ENCODE measurements at places on chromosomes 1 and 21.
A peak's percentile ranks its signal among the peaks of the same experiment; 100 is the strongest.

GRCh38 chr21:33478935-33479678 lies 667 bp downstream of the TMEM50B start:
- peak; percentile 48 for DNase-seq

DNA sequence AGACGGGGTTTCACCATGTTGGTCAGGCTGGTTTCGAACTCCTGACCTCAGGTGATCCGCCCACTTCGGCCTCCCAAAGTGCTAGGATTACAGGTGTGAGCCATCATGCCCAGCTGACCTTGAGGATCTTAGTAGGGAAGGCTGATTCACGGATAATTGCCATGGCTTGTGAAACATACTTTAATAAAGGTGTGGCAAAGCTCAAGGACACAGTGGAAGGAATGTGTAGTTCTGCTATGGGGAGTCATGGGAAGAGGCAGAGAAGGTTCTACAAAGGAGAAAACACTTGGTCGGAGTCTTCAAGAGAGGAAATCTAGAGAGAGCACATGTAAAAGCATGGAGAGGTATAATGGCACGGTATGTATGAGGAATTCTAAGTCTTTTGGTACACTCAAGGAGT lies 12.7 kb upstream of the PTCH2 start:
- DNase-seq = no peak

DNA sequence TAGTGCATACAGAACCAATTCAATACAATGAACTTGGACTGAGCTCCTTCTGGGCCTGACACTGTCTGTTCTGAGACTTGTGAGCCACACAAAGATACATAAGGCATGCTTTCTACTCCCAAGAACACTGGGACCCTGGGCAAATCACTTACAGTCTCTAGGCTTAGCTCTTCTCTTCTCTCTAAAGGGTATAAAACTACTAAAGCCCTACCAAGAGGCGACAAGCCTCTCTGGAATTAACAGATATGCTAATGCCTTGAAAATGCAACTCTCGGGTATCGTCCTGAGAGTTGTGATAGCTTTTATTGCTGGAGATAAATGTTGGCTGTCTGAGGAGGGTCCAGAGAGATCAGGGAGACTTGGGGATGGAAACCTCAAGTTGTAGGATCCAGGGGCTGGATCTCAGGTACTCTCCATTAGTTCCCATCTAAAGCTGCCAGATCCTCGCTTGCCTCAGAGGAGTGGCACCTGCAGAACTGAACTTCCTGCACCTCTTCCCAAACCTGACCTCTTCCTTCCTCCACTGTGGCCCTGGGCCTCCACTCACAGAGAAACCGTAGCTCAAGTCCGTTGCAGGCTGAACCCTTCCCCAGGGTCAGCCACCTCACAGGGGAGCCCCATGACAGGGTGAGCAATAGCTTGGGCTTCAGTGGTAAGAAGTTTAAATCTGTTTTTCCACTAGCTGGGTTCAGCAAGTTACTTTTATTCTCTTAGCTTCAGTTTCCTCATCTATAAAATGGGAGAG lies 11.5 kb upstream of the CFAP45 start:
- DNase-seq = no peak

GRCh38 chr1:209370241-209370995 lies 213.1 kb upstream of the CAMK1G start:
- DNase-seq = no peak

- DNase-seq = peak; percentile 29
These were observed 897 bp downstream of the EPHX4 start for GRCh38 chr1:92030656-92031107.

- DNase-seq = peak; percentile 22
These were observed 22.3 kb upstream of the SNRPE start for GRCh38 chr1:203839081-203839480.

DNA sequence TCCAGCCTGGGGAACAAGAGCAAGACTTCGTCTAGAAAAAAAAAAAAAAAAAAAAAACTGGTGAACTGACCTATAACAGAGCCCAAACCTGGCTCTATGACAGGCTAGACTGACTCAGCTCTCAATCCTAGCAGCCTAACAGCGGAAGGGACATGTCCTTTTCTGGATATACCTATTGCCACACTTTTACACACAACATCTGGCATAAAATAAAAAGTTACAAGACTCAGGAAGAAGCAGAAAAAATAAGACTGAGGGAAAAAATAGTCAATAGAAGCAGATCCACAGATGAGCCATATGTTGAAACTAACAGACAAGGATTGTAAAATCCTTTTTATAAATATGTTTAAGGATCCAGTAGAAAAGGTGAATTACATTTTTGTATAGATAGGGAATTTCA lies 57.5 kb upstream of the IPO9 start:
- no peak for DNase-seq

- no peak for DNase-seq
These were observed 288.9 kb downstream of the TM2D1 start for GRCh38 chr1:61436016-61436415.

DNA sequence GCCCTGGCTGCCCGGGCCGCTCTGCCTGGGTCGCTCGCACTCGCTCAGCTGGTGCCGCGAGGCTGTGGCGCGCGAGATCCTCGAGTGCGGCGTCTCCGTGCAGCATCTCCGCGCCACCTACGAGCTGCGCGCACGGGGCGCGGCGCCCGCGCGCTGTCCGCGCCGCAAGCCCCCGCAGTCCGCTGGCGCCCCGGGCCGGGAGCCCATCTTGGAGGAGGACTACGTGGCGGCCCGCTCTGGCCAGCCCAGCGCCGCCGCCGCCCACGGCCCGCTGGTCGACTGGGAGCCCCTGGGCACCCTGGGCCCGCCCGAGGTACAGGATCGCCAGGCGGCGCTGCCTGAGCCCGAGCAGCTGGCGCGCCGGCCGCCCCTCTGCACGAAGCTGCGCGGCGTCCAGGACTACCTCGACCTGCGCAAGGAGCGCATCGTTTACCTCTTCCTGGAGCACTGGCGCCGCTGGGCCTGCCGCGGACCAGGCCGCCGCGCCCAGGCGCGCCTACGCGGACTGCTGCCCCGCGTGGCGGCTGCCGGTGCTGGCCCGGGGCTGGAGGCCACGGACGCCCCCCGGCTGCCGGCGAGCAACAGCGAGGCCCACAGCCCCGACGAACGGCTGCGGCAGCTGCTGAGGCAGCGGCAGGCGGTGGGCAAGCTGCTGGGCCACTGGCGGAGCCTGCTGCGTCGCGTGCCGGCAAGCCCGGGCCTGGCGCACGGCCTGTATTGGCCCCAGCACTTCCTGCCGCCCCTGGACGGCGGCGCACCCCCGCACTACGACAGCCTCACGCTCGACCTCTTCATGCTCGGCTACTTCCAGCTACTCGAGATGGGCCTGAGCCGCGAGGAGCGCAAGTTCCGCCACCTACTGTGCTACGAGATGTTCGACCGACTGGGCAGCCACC lies 10.9 kb downstream of the TNFRSF25 start:
- no peak for DNase-seq

DNA sequence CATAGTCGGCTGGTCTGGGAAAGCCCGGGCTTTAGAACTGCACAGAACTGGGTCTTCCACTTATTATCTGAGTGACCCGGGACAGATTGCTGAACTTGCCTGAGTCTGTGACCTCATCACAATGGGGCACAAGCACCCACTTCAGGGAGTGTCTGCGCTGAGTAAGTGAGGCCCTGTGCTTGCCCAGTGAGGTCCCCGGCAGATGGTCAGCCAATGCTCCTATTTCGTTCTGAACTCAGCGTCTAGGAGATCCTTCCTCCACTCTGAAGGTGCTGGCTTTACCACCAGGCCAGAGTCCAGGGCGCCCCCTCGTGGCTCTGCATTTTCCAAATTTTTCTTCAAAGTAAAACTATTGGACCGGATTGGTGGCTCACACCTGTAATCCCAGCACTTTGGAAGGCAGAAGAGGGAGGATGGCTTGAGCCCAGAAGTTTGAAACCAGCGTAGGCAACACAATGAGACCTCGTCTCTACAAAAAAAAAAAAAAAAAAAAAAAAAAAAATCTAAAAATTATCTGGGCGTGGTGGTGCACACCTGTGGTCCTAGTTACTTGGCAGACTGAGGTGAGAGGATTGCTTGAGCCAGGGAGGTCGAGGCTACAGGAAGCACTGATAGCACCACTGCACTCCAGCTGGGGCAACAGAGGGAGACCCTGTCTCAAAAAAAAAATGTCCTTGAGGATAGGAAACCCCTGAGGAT lies 61.7 kb downstream of the FCRL5 start:
- no peak for DNase-seq

DNA sequence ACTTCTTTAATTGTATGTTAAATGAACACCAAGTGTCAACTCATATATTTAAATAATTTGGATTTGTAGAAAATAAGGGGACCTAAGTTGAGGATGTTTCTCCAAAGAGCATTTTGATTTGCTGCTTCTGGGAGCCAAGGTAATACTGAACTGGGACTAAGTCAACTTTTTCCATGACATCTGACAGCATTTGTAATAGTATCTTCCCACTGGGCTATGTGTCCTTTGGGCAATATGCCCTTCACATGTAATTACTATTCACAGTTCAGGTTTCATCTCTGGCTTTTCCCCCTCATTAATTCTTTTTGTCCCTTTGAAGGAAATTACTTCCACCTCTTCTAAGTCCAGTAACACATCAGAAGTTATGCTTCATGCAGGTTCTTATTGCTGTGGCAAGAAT lies 36.7 kb upstream of the HP1BP3 start:
- DNase-seq = no peak

DNA sequence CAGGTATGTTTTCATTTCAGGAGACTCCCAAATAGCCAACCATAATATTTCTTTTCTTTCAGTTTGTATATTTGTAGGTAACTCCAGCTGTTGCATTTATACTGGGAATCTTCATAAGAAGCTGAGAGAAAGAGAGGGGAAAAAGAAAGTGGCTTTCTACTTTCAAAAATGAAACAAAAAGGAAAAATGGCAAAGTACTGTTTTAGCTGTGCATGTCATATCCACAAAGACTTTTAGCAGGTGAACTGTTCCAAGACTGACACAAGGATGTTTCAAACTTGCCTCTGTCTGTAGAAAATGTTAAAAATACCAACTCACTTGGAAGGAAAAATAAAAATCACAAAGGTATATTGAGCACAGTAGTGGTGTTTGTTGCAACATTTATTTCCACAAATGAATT lies 41.9 kb upstream of the CACYBP start:
- no peak for DNase-seq

- no peak for DNase-seq
These were observed 186.7 kb downstream of the TOMM20 start for GRCh38 chr1:234942012-234942332.

DNA sequence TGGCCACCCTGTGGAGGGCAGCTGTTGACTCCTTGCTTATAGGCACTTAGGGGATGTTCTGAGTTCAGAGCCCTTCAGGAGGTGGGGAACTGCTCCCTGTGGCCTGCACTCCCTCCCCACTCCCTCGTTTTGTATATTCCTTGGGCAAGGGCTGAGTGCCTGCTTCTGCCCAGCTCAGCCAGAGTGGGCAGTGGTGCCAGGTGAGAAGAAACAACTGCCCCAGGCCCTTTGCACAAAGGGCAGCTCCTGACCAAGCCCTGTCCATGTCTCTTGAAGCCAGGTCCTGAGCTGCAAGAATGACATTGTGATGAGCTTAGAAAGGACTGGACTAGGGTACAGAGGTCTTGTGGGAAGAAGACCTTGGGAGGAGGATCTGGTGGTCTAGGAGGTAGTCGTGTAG lies 2.2 kb downstream of the AGTRAP start:
- no peak for DNase-seq

- no peak for DNase-seq
These were observed 50.0 kb upstream of the TARDBP start for GRCh38 chr1:10962483-10962882.

- no peak for DNase-seq
These were observed 32.1 kb upstream of the CCDC190 start for GRCh38 chr1:162892906-162893611.

GRCh38 chr1:65952696-65953095 lies 160.0 kb downstream of the PDE4B start:
- no peak for DNase-seq

GRCh38 chr1:232630047-232630893 lies at the start of gene SIPA1L2:
Gene SIPA1L2 (minus strand): TSS chr1:232630133. CDS start chr1:232515339, 114,794 bp downstream.
- peak; percentile 84 for DNase-seq

DNA sequence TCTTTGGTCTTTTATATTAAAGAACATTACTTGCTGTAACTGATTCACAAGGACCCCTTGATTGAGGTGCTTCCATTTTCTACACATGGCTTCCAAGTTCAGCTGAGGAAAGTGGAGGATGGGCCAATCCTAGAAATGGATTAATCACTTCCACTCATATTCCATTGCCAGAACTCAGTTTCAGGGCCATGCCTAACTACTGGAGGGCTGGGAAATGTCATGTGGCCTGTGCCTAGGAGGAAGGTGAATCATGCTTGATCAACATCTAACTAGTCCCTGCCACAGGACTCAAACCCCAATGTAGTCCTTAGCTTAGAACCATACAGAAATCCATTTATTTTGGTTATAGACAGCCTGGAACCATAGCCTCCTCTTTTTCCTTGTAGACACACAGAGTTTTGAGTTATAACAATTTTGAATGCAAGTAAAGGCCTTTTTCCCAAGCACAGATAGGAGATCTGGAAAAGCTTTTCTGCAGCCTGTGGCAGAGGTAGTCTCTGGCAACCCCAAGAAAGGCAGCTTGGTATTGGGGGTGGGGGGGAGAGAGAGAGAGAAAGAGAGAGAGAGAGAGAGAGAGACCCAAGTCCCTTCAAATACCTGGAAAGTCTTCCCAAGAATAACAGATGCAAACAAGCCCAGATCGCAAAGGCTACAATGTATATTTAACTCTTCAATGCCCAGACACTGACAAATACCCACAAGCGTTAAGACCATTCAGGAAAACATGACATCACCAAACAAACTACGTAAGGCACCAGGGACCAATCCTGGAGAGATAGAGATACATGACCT lies 12.5 kb downstream of the MAST2 start:
- DNase-seq = no peak

GRCh38 chr1:41890825-41891198 lies 27.9 kb downstream of the HIVEP3 start:
- no peak for DNase-seq

DNA sequence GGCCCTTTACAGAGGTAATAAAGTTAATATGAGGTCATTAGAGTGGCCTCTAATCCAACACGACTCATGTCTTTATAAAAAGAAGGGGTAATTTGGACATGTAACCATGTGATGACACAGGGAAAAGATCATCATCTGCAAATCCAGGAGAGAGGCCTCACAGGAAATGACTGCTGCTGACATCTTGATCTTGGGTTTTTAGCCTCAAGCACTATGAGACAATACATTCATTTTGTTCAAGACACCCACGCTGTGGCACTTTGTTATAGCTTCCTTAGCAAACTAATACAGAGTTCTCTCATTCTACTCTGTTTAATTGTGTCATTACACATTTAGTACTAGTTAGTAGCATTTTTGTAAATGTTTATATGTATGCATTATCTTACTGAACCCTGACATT lies 64.0 kb upstream of the RUNX1 start:
- peak; percentile 9 for DNase-seq

- peak; percentile 78 for DNase-seq
These were observed 5.4 kb downstream of the OBSCN start for GRCh38 chr1:228212966-228213844.

DNA sequence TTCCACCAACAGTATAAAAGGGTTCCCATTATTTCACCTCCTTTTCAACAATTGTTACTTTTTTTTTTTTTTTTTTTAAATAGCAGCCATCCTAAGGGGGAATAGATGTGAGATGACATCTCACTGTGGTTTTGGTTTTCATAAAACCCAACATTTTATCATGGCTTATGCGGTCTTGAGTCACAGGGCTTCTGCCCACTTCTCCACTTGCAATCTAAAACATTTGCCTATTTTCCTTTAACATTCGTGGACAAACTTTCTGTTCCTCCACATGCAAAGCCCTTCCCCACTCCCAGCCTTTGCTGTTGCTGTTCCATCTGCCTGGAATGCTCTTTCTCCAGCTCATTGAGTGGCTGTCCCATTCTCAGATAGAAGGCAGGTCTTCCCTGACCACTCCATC lies 239.7 kb upstream of the KCNK2 start:
- DNase-seq = peak; percentile 5
